ENCODE measurements at places on chromosomes 7 and 10. TPM values are rescaled to one million over a fixed set of nuclear protein-coding genes. Genes with fewer than 3 reads are reported as not detected.

Gene MACC1
- not detected for total RNA-seq

DNA sequence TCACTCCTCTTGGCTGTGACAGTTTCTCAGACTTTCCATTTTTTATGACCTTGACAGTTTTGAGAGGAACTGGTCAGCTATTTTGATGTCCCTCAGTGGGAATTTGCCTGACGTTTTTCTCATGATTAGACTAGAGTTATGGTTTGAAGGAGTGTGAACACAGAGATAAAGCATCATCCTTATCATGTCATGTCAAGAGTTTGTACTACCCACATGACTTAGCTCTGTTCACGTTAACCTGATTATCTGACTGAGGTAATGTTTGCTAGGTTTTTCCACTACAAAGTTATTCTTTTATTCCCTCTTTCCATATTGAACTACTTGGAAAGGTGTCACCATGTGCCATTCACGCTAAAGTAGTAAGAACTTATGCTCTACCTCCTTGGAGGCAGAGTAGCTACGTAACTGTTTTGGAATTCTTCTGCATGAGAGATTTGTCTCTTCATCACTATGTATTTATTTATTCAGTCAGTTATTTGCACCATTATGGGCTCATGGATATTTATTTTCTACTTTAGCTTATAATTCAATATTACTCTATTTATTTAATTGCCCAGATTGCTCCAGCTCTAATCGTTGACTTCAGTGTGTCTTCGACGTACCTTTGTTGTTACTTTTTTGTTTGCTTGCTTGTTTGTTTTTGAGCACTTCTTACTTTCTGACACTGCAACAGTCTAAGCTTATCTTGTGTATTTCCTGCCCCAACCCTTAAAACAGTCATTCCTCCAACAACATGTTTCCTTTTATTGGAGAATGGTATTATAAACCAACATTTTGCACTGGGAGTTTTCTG, 50.4 kb downstream of the CPED1 start:
- DNase-seq, result no peak

Gene FRAT1
- 1.8 TPM for total RNA-seq

DNA sequence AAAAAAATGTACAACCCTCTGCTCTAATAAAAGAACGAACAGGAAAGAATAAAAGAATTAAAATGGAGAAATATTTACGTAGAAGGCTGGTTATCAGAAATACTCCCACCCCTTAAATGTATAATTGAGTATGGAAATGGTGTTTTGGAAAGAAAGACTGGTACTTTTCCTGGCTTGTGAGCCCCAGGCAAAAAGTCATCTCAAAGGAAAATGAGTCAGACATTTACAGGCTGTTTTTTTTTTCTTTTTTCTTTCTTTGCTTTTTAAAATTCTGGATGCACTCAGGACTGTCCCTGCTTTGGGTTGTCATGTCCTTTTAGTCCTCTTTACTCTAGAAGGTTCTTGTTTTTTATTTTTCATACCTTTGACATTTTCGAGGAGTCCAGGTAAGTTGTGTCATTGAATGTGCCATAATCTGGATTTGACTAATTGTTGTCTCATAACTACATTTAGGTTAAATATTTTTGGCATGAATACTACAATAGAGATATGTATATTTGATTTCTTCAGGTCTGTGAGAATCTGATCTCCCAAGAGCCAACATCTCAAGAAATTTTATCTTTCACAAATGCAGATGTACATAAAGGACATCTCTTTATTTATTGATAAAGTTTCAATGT, 313.0 kb upstream of the GLI3 start:
- DNase-seq, result peak; percentile 12

DNA sequence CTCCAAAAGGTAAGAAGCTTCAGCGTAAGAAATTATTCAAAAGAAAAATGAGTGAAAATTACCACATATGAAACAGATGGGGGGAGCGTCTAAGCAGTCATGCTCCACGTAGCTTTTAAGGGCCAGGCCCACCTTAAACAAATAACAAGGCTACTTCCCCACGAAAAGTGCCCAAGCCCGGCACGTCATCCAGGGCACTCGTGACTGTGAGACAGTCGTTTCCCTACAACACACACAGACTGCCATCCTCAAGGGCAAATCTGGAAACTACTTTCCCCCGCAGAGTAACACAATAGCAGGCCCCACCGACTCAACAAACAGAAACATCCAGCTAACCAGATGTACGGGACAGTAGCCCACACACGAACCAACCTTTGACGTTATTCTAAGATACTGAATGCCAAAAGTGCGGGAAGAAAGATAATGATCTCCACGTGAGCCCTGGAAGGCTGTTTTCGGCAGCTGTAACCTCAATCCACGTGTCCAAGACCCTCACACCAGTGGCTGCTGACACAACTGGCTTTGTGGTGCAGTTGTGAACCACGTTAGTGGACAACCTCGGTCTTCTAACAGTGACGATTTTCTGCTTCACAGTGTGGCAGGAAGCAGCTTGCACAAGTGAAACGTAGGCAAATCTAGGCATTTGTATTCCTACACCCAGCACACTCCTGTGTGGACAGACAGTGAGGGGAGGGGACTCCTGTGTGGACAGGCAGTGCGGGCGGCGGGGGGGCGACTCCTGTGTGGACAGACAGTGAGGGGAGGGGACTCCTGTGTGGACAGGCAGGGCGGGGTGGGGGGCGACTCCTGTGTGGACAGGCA, 251.7 kb downstream of the ZMYND11 start:
- no peak for DNase-seq

DNA sequence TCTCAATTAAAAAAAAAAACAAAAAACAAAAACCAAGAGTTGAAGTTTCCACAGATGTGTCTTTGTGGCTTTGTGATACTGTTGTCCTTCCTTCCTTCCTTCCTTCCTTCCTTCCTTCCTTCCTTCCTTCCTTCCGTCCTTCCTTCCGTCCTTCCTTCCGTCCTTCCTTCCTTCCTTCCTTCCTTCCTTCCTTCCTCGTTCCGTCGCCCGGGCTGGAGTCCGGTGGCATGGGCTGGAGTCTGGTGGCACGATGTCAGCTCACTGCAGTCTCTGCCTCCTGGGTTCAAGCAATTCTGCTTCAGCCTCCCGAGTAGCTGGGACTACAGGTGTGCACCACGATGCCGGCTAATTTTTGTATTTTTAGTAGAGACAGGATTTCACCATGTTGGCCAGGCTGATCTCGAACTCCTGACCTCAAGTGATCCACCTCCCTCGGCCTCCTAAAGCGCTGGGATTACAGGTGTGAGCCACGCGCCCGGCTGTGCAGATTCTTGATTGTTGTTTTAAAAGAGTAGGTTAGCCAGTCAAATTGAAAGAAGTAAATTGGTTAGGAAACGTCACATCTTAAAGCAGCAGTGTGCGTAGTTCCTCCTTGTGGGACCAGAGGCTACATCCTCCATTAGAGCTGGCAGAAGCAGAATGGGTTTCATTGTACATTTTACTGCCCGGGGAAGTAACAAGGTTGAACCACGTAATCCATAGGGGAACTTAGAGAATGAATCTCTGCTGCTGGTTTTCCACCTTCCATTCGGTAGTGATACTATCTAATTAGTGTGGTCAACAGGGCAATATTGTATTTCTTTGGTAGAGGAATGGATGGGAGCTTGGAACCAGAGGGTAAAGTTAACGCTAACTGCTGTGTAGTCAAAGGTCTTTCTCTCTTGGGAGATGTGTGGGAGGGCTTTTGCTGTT, 20.6 kb downstream of the DNAJB6 start:
- DNase-seq, result no peak

- no peak for DNase-seq
Observed at GRCh38 chr7:32070406-32071360, at the start of gene PDE1C. TSS of gene PDE1C (minus strand) at chr7:32070407.

DNA sequence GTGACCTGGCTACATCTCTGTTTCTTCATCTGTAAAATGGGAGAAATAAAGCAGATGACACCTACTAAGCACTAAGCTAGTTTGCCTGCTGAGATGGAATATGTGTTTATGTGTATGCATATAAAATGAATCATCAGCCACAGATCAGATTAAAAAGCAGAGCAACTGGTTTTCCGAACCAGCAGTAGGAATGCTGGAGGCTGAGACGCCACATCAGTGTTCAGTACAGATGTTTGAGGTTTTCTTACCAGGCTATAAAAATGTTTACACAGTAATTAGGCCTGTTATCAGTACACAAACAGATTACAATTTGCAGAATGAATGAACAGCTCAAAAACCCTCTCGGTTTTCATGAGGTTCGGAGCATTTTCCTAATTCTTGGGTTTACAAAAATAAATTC, 85.8 kb downstream of the CALN1 start:
- DNase-seq, result peak; percentile 41

- DNase-seq, result no peak
Observed at GRCh38 chr7:144649120-144649519, 186.7 kb downstream of the TPK1 start.

DNA sequence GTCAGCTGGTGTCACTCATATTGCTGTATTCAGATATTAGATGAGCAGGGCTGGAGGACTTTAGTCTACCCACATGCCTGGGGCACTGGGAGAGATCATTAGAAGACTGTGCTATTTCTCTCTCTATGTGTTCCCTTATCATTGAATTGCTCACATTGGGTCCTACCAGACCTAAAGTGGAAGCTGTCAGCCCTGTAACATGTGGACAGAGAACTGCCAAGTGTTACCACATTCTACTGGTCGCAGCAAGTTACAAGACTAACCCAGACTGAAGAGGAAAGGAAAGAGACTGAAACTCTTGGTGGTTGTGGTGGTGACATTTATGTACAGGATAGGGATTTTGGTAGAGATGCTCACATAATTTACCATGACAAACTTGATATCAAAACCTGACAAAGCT, 627.1 kb upstream of the FZD8 start:
- no peak for DNase-seq

GRCh38 chr10:124417895-124418725, 613 bp downstream of the OAT start:
- no peak for DNase-seq

DNA sequence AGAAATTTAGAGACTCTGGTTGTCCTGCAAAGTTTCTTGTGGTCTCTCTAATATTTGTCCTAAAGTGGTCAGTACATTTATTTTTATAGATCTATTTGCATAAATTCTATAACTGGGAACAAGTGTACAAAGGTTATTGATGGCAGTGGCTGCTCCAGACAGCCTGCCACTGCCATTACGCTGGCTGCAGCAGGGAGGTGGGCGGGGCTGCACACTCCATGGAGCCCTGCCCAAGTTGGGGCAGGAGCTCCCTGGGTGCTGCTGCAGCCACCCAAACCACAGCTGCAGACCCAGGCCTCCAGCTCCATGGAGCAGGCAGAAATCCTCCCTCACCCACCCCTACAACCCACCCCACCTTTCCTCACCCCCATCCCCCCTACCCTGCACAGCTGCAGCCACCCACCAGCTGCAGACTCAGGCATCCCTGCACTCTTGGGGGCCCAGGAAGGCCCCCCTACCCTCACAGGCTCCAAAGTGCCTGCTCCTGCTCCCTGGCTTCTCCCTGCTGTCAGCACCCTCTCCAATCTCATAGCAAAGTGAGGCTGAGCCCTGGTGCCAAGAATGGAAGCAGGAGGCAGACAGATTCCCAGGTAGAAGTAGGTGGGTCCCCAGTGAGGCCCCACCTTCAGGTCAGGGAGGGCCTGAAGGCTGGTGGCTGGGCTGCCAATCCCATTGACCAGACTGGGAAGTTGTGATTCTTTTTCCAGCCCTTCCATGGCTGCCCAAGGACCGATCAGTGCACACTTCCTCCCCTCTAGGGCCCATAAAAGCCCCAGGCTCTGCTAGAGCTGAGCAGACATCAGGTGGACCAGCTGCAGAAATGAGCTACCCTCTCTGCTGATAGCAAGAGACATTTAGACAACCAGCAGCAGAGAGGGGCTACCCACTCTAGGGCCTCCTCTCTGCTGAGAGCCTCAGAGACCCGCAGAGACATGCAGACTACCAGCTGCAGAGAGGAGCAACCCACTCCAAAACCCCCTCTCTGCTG, 4.8 kb upstream of the CYP3A43 start:
- DNase-seq, result no peak

DNA sequence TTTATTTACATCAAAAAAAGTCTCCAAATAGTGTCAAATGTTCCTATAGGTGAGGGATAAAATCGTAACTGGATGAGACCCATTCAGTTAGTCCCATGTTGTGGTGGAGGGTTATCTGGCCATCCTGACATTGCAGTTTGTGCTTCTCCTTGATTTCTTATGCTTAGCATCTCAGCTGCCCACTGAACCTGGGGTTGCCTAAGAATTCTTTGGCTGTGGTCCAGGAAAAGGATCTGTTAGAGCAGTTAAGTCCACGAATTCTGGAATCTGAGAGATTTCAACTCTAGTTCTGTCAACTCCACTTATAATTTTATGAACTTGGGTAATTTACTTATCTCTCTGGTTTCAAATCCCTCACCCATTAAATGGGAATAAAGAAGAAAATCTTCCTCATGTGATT, 1673.4 kb downstream of the REEP3 start:
- DNase-seq, result peak; percentile 5

DNA sequence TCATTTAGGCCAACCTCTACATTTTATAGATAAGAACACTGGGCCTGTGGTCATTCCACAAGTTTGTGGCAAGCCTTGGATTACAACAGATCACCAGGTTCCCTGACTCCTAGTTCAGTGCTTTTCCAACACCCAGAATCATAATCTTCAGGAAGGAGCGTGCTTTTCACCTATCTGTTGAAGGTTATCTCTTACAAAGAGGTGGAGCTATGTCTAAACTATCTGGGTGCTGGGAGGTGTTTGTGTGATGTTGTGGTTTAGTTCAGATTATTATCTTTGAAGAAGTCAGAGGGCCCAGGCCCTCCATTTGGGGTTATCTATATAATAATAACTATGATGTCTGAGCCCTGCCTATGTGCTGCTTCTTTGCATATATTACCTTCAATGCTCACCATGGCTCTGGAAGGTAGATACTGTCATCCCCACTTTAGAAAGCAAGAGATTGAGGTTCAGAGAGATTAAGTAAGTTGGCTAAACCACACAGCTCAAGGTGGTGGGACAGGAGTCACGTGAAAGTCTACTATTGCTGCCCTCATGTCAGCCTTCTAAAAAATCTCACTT, 24.0 kb downstream of the IL2RA start:
- DNase-seq, result no peak

GRCh38 chr7:112336261-112336660, 114.0 kb upstream of the IFRD1 start:
- no peak for DNase-seq

Gene ITIH5
- 0.09 TPM for total RNA-seq

DNA sequence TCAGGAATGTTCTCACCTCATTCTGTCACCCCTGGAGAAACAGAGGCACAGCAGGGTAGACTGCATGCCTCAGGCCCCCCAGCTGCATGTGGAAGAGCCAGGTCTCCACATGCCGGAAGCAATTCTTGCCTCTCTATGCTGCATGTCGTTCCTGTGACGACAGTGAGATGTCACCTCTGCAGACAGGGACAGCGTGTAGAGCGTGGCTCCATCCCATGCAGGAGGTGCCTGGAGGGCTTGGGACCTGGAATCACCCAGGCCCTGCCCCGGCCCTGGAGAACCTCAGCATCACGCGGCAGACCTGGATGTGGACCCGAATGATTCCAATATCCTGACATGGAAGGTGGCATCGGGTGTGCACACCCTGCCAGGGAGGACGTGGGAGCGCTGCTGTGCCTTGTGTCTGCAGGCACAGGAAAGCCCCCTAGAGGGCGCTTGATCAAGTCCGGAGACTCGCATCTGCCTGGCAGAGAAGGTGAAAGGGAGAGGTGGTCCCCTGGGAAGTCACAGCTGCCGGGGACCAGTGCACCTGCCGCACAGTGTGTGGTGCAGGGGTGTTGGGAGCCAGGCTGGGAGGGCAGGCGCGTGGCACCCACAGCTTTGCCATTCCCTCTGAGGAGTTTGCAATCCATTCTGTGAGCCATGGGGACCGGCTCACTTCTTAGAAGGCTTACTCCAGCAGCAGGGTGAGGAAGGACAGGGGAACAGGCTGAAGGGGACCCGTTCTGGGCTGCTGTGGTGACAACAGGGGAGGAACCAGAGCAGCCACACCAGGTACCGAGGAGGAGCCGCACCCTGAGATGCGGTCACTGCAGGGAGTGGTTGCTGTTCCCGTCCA, 45.3 kb upstream of the EN2 start:
- DNase-seq, result no peak
